ENCODE measurements at places on chromosomes 16 and 17.
A peak's percentile ranks its signal among the peaks of the same experiment; 100 is the strongest.

DNA sequence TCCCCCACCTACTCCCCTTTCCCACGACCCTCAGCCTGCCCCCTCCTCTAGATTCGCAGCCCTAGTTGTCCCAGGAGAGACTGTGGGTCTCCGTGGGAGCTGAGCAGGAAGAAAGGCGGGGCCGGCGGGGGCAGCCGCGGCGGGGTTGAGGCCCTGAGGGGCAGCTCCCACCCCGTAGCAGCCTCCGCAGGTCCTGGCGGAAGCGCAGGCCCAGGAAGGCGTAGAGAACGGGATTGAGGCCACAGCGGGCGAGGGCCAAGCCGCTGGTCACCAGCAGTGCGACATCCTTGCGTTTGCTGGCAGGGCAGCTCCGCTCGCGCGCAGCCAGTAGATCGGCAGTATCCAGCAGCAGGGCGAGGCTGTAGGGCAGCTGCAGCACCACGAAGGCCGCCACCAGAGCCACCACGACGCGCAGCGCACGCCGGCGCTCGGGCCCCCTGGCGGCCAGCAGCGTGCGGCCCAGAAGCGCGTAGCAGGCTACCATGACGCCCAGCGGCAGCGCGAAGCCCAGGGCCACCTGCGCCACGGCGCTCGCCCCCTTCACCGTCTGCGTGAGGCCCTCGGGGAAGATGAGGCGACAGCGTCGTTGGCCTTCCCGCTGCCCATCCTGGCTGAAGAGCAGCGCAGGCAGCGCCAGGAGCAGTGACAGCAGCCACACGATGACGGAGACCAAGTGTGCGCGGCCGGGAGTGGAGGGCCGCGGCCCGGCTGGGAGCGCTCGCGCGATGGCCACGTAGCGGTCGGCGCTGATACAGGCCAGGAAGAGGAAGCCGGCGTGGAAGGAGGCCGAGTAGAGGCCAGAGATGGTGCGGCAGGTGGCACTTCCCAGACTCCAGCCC lies 1.9 kb downstream of the CCR10 start:
- peak; percentile 58 for DNase-seq

DNA sequence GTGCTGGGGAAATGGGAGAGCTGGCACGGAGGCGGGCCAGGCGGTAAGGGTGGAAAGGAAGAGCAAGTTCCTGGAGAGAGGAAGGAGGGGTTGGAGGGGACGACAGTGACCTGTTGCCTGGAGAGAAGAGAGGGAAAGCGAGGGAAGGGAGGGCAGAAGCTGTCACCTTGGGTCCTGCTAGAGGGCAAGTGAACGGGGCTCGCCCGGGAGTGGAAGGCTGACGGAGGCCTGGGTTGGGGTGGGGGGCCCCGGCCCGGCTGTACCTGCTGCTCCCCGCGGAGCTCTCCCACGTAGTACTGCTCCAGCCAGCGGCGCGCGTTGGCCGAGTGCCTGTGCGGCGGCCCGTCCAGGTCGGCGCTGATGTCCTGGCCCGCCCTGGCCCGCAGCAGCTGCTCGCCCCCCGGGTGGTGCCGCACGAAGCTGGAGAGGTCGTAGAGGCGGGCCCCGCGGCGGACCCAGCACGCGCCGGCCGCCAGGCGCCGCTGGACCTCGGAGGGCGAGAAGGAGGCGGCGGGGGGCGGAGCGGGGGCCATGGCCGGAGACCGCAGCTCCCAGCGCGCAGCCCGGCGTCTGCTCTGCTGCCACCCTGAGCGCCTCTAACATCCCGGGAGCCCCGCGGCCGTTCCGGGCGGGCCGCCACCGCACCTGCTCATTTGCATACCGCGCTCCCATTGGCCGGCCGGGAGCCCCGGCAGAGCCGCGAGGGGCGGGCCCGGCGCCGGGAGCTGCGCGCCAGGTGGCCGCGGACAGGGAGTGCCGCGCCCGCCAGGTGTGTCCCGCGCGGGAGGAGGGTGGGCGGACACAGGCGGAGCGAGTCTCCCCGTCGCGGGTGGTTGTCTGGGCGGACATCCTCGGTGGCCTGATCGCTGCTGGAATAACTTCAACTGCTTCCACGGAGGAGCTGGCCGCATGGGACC lies at the start of gene FA2H:
Gene FA2H, minus strand, starts transcription at position 598 of the 917 bp plus-strand sequence. Its CDS starts 65 bp downstream, at position 533.
- peak; percentile 69 for DNase-seq

- DNase-seq = no peak
Observed at GRCh38 chr16:9338510-9338909, 247.1 kb downstream of the HAPSTR1 start.

DNA sequence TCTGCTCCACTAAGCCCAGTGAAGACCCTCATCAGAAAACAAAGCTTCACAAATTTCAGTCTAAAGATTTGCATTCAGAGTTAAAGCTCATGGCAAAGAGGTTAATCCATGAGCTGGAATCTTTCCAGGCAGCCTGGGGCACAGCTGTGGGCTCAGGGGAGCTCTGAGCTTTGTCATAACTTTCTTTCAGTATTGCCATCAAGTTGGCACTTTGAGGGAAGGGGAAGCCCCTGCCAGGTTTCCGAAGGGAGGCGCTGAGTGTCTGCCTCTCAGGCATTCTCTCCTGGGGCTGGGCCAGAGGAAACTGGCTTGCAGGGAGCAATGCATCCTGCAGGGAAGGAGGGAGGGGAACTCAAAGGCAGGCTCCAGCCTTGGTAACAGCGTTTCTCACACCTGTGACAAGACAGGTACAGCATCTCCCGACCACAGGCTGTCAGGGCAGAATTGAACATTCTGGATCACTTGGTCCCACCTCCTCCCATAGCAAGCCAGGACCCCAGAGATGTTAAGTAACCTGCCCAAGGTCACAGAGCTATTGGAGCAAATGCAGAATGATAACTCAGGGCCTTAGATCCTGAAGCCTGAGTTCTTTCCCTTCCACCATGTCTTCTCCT lies 3.9 kb downstream of the LPO start:
- no peak for DNase-seq

DNA sequence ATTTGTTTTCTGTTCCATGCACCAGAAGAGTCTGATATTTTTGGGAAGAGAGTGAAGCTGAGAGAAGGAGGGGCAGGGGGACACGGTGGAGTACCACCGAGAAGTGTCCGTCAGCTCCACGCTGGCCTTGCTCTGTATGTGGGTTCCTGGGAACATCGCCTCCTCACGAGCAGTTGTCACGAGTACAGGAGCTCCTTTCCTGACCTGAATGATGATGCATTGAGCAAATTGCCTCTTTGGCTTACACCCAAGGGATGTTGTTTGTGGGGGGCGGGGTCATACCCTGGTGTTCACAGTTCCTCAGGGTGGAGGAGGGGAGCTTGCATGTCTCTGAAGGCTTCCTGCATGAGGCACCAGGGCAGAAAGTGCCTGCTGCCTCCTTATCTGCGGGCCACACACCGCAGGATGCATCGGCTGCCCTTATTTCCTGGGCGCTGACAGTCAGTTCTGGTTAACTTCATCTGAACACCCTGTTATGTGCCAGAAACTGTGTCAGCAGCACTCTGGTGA lies 36.2 kb downstream of the RGS9 start:
- no peak for DNase-seq

- DNase-seq = no peak
Observed at GRCh38 chr17:56679777-56680422, 86.4 kb downstream of the NOG start.

- DNase-seq = no peak
Observed at GRCh38 chr17:41544491-41544892, 16.4 kb upstream of the KRT19 start.

GRCh38 chr17:60792250-60792898 lies 114.7 kb downstream of the BCAS3 start:
- DNase-seq = no peak

- no peak for DNase-seq
Observed at GRCh38 chr16:22681554-22682291, 132.2 kb upstream of the HS3ST2 start.

- no peak for DNase-seq
Observed at GRCh38 chr16:65254144-65254543, 132.3 kb upstream of the CDH11 start.

DNA sequence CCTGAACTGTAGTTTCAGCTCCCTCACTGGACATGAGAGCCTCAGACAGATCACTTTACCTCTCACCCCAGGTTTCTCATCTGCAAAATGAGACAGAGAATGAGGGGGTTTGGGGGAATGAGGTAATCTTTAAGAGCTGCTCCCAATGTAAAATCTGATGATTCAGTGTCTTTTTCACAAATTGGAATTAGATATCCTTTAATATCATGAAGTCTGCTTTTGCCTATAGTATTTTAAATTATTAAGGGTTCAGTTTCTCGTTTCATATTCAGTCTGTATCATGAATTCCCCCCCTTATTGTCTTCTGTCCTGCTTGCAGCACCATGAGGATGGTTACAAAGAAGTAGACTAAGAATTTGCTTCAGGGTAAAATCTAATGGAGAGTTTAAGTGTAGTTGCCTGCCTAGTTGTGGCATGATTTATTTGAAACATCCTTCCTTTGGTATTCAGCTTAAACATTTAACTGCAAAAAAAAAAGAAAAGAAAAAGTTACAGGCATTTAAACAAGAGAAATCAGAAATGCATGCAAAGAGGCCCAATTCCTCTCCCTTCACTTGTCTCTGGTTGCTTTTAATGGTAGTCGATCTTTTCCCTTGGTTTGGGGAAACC lies 77.3 kb downstream of the WNT3 start:
- DNase-seq = no peak

DNA sequence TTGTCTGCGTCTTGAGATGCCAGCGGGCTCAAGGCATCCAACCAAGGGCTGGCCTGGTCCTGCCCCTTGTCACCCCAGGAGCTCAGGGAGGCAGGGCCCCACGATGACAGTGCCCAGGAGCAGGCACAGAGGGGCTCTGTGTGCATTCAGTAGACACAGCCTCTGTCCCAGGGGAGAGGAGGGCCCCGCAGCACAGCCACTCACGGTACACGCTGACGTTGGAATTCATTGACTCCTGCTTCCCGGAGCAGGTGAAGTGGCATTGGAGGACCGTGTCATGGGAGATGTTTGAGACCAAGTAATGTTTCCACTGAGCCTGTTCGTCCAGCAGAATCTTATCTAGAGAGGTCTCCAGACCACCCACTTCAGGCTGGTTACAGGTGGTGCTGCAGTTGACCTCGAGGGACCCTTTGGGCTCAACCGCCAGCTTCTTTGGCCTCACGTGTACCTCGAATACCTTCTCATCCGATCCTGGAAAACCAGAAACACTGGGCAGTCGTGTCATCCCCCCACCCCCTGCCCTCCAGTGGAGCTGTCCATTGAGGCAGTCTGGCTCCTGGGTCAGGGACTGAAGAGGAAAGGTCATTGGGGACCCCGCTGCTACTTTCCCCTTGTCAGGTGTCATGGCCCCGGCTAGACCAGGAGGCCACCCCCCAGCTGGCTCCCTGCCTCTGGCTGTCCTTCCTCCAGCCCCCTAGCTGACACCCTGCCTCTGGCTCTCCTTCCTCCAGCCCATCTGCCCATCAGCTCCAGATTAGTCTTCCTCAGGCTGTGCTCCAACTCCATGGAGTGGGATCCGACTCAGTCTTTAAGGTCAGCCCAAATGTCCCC lies 7.0 kb downstream of the PRR29 start:
- DNase-seq = no peak

DNA sequence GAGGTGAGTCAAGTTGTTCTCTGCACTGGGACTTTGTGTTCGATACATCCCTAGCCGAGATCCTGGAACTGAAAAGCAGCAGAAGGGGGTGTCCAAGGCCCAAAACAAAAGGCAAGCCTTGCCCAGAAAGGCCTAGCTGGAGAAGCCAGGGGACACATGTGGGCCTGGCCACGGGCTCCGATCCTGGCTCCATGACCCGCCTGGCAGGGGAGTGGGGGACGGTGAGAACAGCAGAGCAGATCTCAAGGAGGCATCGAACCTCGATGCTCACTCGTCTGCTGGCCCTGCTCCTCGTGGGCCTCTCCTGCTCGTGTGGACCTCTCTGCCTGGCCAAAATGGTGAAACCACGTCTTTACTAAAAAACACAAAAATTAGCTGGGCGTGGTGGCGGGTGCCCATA lies 8.9 kb downstream of the CCNF start:
- no peak for DNase-seq

- no peak for DNase-seq
Observed at GRCh38 chr17:64555281-64555680, 48.5 kb downstream of the CEP95 start.

GRCh38 chr17:47279062-47279801 lies 25.6 kb downstream of the ITGB3 start:
- DNase-seq = peak; percentile 7

DNA sequence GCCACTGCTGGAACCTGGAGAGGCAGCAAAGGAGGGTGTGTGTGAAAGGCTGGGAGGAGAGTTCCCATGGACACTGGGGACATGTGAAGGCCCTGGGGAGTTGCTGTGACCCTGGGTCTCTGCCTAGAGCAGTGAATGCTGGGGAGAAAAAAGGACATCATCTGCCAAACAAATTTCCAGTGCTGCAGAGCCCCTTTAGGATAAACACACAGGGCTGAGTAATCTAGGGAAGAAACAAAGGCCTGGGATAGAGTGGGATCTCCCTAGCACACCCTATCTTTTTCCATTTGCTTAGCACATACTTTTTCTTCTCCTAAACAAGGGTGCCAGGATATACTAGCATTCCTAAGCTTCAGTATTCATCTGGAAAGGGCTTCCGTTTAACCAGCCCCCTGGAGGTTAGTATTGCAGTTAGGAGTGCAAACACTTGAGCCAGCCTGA lies 3.3 kb upstream of the HIGD1B start:
- DNase-seq = no peak

DNA sequence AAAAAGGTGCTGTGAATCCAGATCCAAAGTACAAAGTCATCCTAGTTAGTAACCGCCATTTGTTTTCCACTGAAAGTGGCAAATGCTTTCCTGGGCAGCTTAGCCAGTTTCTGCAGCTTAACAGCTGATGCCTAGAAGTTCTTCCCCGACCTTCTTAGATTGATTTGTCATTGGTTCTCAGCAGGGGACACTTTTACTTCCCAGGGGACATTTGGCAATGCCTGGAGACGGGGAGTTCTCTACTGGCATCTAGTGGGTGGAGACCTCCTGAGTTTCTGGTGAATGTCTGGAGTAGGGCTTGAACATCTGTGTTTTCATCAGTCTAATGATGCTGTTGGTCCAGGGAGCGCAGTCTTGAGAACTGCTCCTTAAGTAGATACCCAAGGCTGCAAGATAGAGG lies 7.6 kb downstream of the DNAJA3 start:
- DNase-seq = no peak

GRCh38 chr16:24430954-24431760 lies 108.2 kb upstream of the RBBP6 start:
- DNase-seq = no peak

GRCh38 chr17:80761110-80761871 lies 216.7 kb downstream of the RPTOR start:
- DNase-seq = no peak

GRCh38 chr16:85174871-85175723 lies 62.8 kb upstream of the CIBAR2 start:
- DNase-seq = no peak

GRCh38 chr17:71975331-71975801 lies 145.5 kb upstream of the SOX9 start:
- DNase-seq = peak; percentile 32

Data from anterior cingulate cortex (tissue), 58 donors.